ENCODE measurements at places on chromosomes 7 and 10. TPM values are rescaled to one million over a fixed set of nuclear protein-coding genes. Genes with fewer than 3 reads are reported as not detected.

Gene IKZF1
- 36.8 TPM for total RNA-seq

Gene ELAPOR2
- 9.0 TPM for total RNA-seq

Gene CUBN
- total RNA-seq, result 14.8 TPM

Gene CEP55
- total RNA-seq, result 0.88 TPM

Gene TDRD1
- 0.88 TPM for total RNA-seq

Gene TBXAS1
- 33.6 TPM for total RNA-seq

Gene ACTL6B
- total RNA-seq, result not detected

Gene MKLN1
- 77.0 TPM for total RNA-seq

Gene GNB2
- total RNA-seq, result 265 TPM

Gene OR2A12
- not detected for total RNA-seq

Gene CALML3
- total RNA-seq, result not detected

Data from kidney (tissue), 22 donors.